Activated CD8-positive, alpha-beta memory T cell treated with anti-CD3 and anti-CD28 coated beads for 48 hours (primary cell): ENCODE measurements at places on chromosomes 5 and 9.

DNA sequence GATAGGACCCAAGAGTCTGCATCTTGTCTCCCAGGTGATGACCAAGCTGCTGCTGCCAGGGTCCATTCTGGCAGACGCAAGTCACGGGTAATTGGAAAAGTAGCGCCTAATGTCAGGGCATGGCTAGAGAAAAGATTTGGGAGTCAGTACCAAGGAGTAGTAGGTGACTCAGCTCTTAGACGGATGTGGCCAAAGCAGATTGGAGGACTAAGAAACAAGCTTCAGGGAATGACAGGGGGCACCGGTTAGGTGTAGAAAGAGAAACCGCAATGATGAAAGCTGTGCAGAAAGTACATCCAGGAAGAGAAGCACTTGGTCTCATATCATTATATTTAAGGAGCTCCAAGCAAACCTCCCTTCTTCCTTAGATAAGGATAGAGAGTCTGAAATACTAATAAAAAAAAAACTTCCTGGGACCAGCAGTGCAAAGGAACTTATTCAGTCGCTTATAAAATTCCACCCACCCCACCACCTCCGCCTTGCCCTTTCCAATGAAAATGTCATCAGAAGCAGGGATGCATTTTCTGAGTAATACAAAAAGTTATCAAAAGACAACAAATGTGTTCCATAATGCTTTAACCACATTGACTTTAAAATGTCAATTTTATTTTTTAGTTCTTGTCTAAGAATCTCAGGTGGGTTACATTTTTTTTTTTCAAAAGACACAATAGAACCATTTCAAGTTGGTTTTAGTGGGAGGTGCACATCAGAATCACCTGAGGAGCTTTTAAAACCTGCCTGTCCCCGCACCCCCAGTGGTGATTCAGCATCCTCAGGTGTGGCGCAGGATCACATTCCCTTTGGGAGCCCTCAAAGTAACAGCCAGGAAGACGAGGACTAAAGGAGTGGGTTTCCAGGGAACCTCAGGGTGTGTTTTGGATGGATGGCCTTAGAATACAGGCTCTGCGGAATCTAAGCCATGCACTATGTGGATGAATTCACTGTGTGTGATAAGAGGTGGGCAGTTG lies 31.2 kb downstream of the PTPN3 start:
- no peak for DNase-seq

DNA sequence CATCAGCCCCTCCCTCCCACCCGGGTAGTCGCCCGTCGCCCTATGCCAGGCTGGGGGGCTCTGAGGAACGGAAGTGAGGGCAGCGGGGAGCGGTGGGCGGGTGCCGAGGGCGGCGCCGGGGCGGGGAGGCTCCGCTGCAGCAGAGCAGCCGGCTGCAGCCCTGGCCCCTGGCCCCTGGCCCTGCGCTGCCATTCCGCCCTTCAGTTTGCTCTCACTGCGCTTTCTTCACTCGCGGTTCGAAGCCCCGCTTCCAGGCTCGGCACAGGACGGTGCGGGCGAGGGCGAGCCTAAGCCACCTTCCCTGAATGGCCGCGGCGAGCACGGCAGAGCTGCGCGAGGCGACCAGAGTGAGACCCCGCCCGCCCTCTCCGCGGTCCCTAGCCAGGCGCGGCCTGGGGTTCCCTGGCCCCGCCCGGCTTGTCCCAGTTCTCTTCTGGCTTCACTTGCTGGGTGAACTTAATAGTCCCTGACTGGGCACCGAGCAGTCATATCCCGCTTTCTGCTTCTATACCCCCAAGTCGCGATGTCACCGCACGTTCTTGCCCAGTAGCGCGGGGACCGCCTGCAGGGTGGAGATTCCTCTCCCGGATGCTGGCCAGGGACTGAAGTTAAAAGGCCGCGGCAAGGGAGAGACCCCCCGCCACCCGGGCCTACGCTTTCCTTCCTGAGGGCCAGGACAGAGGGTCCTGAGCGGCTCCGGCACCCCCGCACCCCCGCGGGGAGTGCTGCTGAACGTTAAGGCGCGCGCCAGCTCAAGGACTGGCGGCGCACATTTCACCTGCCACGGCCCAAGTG lies 623 bp upstream of the TRIM36 start:
- peak; percentile 11 for DNase-seq

- no peak for DNase-seq
These were observed 80.3 kb downstream of the HMHB1 start for GRCh38 chr5:143892271-143892670.

GRCh38 chr5:123427281-123427680 lies 4.1 kb upstream of the CEP120 start:
- no peak for DNase-seq

DNA sequence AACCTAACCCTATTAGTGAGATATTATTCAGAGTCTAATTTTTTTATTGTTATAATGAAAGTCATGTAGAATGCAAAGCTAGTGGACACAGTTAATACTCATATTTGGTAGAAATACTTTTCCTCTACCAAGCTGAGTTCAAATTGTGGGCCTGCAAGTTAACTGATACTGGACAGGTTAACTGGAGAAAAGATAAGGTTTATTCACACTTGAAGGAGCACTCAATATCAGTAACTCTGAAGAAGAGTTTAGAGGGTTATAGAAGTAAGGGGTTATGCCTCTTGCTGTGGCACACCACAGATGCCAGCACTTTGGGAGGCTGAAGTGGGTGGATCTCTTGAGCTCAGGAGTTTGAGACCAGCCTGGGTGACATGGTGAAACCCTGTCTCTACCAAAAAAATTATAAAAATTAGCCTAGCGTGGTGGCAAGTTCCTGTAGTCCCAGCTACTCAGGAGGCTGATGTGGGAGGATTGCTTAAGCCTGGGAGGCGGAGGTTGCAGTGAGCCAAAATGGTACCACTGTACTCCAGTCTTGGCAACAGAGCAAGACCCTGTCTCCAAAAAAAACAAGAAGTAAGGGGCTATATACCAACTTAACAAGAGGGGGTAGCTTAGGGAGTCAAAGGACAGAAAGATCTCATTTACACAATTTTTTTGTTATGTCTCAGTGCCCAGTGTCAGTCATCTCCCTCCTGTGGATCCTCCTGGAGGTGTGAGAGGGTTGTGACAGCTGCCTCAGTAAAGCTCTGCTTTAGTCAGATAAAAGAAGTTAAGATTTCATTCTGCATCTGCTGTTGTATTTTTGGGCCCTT lies 121.2 kb upstream of the GRHPR start:
- DNase-seq, result no peak

GRCh38 chr5:23314827-23315226 lies 192.6 kb upstream of the PRDM9 start:
- no peak for DNase-seq

DNA sequence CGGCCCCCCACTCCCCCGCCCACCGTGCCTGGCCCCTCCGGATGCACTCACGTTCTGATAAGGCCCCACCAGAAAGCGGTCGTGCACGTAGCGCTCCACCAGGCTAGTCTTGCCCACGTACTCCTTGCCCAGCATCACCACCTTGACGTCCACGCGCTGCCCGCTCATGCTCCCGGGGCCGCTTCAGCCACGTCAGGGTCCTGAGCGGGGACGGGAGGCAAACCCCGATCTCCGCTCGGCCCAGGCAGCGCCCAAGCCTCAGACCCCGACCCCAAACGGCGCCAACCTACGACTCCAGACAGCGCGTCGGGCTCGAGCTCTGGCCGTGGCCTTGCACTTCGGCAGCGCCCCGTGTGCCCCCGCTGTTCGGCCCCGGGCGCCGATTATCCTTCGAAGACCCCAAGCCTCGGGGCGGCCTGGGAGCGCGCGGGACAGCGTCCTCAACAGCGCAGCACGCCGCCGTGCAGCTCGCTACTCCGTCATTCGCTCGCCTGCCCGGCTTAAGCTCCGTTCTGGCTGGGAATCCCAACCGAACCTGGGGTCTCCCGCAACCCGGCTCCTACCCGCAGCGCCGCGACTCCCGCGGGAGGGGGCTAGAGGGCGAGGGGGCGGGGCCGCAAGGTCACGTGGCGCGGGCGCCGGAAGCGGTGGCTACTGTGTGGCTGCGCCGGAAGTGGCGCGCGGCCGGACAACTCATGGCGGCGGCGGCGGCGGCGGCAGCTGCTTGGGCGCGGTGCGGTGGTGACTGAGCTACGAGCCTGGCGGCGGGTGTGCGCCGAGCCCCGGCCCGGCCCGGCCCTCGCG lies at the start of the genes PRELID1 and RAB24:
Gene PRELID1, plus strand, starts transcription at position 679 of the 804 bp plus-strand sequence. CDS start 187 bp downstream, outside the sequence.
Gene RAB24, minus strand, starts transcription at position 599 of the 804 bp plus-strand sequence. Its CDS starts 431 bp downstream, at position 168.
- peak; percentile 80 for DNase-seq

- no peak for DNase-seq
These were observed 36.1 kb upstream of the NXNL2 start for GRCh38 chr9:88498880-88499279.

- no peak for DNase-seq
These were observed 56.3 kb downstream of the TMEM174 start for GRCh38 chr5:73229271-73229670.

DNA sequence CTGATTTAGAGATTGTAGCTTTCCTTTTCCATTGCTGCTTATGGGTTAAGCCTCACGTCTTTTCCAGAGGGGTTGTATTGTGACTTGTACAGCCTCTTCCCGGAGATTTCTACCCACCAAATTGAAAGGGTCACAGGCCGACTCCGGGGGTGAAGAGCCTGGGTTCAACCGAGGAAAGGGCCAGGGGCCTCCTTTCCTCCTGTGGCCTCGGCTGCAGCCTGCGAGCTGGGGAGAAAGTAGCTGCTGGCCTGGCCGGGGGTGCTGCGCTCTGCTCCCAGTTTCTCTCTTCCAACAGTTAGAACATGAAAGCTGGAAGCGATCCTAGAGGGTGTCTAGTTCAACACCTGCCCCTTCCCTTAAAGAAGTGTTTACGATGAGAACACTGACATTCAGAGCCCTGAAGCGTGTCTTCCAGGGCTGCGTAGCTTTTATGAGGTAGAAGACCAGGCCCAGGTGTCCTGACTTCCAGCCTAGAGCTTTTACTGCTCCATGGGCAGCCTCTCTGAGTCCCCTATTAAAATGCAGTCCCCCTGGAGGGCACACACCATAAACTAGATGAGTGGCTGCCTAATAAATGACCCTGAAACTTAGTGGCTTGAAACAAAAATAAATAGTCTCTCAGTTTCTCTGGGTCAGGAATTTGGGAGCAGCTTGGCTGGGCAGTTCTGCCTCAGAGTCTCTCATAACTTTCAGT lies 56.9 kb downstream of the ACER2 start:
- DNase-seq, result no peak

DNA sequence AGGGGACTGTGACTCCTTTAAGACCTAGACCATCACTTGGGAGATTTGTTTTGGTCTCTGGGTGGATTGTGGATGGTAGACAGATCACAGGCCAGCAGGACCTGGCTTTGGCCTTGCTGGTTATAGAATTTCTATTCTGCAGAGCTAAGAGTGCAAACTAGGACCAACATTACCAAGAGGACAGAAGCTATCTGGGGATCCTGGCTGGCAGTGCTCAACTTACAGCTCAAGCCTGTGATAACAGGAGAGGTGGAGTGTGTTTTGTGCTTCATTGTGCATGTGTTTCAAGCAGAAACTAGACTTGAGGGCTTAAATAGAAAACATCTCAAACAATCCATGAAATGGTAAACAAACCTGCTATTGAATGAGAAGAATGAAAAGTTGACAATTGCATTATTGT lies 106.7 kb downstream of the ZNF462 start:
- DNase-seq, result no peak

DNA sequence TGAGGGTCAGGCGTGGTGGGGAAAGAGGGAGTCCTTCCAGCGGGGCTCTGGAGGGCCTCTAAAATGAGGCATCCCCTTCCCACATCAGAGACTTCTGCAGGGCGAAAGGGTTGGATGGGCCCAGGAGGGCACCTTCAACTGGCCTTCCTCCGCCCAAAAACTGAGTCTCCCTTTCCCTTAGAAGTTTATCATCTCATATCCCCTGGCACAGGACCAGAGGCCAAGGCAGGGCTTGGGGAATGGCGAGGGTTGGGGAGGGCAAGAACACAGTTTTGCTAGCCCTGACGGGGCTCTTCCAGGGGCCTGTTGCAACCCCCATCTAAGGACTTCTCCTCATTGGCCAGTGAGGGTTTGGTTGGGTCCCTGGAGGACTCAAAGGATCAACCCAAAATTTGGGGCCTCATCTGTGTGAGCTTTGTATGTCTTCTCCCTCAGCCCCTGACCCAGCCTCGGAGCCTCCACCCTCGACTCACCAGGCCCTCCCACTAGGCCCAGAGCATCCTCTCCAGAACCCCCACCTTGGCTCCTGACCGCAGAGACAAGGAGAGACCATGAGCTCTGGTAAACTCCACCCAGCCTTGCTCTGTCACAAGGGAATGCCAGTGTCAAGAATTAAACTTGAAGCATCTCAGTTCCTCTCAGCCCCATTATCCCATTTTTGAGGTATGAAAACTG lies 24.1 kb downstream of the AQP7 start:
- DNase-seq, result no peak

- DNase-seq, result no peak
These were observed 100.6 kb downstream of the ZCCHC7 start for GRCh38 chr9:37220971-37221370.

DNA sequence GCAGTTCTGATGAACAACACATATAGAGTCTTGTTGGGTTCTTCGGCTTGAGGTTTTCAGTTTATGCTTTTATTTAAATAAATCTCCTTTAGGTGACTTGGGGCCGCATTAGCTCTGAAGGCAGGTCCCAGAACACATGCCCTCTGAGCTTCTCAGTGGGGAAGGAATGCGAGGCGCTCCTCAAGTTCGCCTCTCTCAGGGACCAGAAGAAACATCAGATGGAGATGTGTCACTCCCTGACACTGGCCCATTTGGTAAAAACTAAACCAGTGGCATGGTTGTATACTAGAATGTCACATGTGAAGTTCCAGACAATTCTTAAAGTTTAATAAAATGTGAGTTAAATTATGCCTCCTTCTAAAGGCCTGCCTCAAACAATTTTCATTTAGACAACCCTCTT lies 1.9 kb downstream of the MACROH2A1 start:
- DNase-seq, result no peak

DNA sequence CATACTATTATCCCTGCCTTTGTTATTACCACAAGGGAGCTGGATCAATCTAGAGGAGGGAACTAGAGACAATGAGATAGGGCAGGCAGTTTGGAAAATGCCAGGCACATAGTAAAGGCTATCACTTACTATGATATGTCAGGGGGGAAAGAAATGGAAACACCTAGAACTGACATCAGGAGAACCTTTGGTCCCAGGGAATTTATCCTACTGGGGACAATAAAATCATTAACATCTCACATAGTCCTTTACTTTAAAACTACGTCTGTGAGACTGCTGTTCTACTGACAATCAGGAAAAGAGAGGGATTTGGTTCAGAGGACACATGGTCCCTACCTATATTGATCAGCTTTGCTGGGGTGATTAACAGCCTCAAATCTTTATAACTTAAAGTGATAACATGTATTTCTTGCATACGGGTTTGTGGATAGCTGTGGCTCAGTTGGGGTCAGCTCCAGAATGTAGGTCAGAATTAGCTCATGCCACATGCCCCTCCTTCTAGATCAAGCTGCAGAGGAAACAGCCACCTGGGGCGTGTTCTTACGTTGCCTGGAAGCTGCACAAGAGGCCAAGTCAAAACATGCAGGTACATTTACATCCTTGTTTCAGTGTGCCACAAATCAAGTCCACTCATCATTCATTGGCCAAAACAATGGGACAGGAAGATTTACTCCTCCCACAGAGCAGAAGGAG lies 43.9 kb upstream of the ALDOB start:
- no peak for DNase-seq

DNA sequence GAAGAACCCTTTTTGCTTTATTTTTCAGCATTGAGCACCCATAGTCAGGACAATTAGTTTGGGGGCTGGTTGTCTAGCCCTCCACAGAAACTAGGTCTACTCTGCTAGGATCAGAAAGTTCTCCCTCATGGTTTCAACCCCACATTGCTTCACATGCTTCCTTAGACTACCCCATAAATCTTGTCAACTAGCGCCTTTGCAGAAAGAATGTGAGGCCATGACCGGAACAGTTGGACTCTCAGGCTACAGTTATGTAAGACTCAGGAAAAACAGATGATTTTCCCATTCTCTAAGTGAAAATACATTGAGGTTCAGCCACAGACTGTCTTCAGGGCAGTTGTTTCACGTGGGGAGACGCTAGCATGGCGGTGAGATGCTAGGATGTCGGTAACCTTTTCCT lies 255.6 kb downstream of the NR3C1 start:
- no peak for DNase-seq
